ENCODE measurements at places on chromosomes 16 and 17.

GRCh38 chr16:65226077-65226476, 104.2 kb upstream of the CDH11 start:
- DNase-seq, result no peak

GRCh38 chr17:46976626-46977270, 2.3 kb downstream of the RPRML start:
- no peak for DNase-seq

DNA sequence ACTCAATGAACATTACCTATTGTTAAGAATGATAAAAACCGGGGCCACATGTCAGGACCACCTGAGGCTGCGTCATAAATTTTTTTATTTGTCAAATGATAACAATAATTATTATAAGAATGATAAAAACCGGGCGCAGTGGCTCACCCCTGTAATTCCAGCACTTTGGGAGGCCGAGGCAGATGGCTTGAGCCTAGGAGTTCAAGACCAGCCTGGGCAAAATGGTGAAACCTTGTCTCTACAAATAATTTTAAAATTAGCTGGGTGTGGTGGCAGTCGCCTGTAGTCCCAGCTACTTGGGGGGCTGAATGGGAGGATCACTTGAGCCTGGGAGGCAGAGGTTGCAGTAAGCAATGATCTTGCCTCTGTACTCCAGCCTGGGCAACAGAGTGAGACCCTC, 816 bp upstream of the SHMT1 start:
- no peak for DNase-seq

GRCh38 chr16:65634291-65634690, 512.4 kb upstream of the CDH11 start:
- no peak for DNase-seq

Measured in cortex of kidney (tissue), 1 donor.